Spinal cord (tissue), 10 donors: ENCODE measurements at places on chromosomes 7 and 10. TPM values are rescaled to one million over a fixed set of nuclear protein-coding genes. Genes with fewer than 3 reads are reported as not detected.

OGDHL gene
- 26.1 TPM for polyA plus RNA-seq

PHF14 gene
- polyA plus RNA-seq: 57.5 TPM

AOAH gene
- 4.2 TPM for polyA plus RNA-seq

TMEM140 gene
- 11.2 TPM for polyA plus RNA-seq

EBLN1 gene
- polyA plus RNA-seq: not detected

LRIT2 gene
- polyA plus RNA-seq: 0.24 TPM

TUBAL3 gene
- polyA plus RNA-seq: 0.18 TPM

PLEKHA8 gene
- 13.8 TPM for polyA plus RNA-seq

ANKRD1 gene
- 0.47 TPM for polyA plus RNA-seq

VPS26A gene
- polyA plus RNA-seq: 53.1 TPM

CRTAC1 gene
- polyA plus RNA-seq: 74.9 TPM

HOXA2 gene
- polyA plus RNA-seq: 17.9 TPM

KLF14 gene
- 0.11 TPM for polyA plus RNA-seq

UNCX gene
- 3.7 TPM for polyA plus RNA-seq
